ENCODE measurements at places on chromosomes 3 and 15.

DNA sequence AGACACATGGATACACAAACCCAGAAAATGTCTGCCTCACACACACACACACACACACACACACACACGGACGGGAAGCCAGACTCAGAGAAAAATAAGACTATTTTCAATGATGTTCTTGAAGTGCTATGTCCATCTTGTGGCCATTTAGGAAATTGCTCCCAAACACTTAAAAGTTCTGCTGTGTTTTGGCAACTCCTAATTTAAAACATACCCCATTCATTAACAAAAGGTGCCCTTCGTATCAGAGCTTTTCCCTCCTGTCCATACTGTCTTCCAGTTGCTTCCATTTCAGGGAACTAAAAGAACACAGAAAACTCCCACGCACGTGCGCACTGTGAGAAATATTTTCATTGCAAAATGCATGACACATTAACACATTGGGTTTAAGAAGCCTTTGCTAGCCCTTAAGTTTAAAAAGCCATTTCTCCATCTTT is 44.6 kb downstream of the SLC12A1 start:
- no peak for DNase-seq

DNA sequence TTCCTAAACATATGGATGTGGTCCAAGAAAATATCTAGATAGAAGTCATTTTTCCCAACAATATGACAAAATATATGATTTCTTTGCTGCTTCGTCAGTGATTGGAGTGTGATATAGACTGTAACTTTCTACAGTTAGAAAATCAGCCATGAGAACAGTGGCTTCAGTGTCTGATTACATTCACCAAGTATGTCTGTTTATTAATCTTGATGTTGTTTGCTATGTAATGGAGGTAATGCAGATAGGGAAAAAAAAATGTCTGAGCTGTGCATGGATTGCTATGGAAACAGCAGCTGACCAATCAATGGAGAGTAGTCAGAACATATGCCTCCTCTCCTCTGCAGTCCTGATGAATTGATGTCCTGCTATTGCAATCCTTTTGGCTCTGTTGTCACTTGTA is 72.3 kb upstream of the GAP43 start:
- DNase-seq: no peak

- DNase-seq: no peak
Observed at GRCh38 chr15:61014698-61015097, 214.4 kb downstream of the RORA start.

- DNase-seq: no peak
Observed at GRCh38 chr3:106530367-106530766, 661.6 kb upstream of the CBLB start.

DNA sequence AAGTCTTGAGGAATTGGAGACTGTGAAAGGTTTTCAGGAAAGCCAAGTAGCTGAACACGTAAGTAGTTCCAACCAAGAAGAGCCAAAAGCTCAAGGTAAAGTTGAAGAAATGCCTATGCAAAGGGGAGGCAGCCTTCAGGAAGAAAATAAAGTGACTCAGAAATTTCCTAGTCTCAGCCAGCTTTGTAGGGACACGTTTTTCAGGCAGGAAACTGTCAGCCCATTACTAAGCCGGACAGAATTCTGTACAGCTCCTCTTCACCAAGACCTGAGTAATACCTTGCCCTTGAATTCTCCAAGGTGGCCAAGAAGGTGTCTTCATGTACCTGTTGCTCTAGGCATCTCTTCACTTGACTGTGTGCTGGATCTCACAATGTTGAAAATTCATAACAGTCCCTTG is 48.6 kb downstream of the CDAN1 start:
- DNase-seq: no peak

DNA sequence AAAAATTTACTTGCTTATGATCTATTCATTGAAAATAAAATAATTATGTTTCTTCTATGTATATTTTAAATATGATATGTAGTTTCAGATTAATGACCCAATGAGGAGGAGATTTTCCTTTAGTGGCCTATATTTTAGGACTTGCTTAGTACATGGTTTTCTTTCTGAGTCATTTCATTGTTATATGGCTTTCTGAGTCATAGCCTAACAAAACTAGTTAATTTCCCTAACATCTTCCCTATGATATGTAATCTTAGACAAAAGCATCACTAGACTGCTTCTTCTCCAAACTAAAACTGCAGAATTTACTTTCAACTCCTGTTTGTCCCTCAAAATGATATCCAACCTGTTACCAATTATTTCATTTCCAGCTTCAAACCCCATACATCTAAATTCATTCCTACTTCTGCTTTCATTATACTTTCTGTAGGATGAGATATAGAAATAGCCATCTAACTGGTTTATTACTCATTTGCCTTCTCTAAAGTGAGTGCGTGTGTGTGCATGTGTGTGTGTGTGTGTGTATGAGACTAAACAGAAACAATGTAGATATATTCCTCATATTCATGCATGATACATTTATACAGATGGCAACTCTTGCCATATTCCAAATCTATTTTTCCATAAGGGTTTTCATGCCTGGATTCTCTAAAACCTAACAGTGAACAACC is 915.0 kb upstream of the GBE1 start:
- DNase-seq: no peak

GRCh38 chr3:171108066-171108465 is 81.5 kb upstream of the SLC2A2 start:
- no peak for DNase-seq

GRCh38 chr3:132703733-132704132 is 18.5 kb downstream of the NPHP3 start:
- no peak for DNase-seq

- DNase-seq: no peak
Observed at GRCh38 chr3:141096164-141096563, 45.0 kb downstream of the SPSB4 start.

GRCh38 chr3:151726016-151726415 is 7.7 kb upstream of the AADACL2 start:
- no peak for DNase-seq

DNA sequence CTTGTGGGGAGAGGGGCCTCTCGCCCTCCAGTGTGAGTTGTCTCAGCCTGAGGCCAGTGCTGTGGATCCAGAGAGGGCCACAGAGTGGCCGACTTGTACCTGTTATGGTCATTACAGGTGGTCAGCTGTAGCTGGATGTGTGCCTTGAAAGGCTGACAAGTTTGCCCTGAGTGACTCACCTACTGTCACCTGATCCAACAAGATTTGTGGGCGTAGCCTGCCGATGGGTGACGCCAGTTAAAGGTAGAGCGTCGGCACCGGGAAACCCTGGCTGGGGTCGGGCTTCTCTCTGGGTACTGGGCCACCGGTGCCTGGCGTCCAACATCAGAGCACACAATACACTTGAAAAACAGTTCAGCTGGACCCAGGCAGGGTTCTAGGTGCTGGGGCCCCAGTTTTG is 2.8 kb upstream of the ISG20 start:
- DNase-seq: no peak

- DNase-seq: peak; percentile 32
Observed at GRCh38 chr15:34436956-34437442, 609 bp downstream of the GOLGA8A start.

DNA sequence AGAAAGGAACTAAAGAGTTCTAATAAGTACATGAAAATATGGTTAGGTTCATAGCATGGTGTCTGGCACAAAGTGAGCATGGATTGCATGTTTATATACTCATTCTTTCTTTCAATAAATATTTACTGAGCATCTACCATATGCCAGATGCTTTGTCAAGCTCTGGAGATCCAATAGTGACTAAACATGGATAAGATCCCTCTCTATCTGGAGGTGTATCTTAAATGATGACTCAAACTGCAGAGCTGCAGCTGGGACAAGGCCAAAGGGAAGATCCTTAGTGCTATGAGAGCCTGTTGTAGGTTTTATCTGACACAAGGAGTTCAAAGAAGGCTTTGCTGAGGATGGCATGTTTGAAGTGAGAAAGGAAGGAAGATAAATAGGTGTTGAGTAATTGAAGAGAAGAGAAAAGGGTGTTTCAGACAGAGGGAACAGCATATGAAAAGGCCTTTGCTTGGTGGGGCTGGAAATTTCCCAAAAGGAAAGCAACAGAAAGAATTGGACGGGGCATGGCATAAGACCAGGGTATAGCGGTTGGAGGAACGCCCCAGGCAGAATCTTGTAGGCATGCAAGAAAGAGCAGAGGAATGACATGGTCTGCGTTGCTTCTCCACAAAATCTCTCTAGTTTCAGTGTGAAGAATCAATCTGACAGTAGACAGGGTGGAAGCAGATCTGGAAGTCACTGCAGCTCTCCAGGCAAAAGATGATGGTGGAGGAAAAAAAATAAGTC is 239.9 kb upstream of the LRTM1 start:
- DNase-seq: no peak

DNA sequence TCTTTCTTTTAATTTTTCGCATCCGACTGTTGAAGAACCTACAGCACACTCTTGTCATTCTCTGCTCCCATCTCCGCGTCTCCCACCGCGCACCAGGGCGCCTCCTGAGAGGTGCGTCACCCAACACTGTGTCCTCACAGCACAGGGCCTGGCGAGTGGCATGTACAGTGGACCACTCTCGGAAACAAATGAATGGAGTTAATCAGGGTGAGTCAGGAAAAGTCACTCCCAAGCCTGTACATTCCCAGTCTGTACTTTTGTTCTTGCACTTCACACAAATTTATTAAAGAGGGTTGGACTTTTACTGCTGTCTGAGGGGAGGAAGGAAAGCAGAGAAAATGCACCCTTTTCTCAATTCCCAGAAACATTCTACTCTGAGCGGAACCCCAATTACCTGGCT is 625 bp downstream of the COL6A6 start:
- no peak for DNase-seq

DNA sequence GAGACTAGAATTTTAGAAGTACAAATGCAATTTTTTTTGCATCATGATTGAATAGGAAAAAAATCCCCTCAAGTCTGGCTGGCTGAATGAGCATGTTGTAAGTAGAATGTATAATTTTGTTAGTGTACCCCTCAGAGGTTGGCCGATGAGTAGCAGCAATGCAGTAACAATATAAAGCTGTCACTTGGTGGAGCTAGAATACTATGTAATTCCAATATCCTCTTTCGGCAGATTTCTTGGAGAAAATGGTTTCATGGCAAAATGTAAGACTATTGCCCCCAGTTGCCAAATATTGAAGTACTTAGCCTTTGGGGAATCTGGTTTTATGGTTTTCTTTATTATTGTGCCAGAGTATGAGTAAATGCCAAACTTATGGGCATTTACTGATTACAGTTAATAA is 39.8 kb upstream of the SGO1 start:
- no peak for DNase-seq

DNA sequence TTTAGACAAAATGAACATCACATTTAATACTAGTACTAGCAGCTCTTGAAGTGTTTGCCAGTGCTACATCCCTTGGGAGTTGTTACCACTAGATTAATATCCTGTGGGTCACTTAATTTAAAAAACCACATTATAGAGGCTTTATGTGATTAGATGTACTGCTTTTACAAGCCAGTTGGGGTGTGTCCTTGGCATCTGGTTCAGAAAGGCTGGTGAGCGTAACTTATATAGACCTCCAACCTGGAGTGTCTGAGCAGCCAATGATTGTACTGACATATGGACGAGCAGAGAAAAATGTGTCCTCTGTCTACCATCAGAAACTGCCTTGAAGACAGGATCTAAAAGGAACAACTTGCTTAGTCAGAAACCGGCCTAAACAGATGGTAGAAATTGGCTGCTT is 306.2 kb upstream of the ATP11B start:
- DNase-seq: no peak

DNA sequence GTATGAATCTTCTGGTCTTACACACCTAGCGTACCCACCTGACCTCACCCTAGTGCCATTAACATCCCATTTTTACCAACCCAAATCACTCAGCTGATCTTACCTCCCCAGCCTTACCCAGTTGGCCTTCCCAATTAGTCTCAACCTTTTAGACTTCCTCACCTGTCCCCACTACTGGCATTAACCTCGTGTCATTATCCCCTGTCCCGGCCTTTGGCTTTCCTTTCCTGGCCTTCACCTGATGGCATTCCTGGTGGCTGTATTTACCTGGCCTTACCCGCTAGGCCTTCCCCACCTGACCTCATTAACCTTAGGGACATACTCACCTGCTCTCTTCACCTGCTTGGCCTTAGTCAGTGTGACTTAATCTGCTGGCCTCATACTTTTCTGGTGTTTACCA is 104.1 kb downstream of the IL12A start:
- no peak for DNase-seq

- no peak for DNase-seq
Observed at GRCh38 chr3:22731901-22732300, 471.2 kb upstream of the UBE2E2 start.

DNA sequence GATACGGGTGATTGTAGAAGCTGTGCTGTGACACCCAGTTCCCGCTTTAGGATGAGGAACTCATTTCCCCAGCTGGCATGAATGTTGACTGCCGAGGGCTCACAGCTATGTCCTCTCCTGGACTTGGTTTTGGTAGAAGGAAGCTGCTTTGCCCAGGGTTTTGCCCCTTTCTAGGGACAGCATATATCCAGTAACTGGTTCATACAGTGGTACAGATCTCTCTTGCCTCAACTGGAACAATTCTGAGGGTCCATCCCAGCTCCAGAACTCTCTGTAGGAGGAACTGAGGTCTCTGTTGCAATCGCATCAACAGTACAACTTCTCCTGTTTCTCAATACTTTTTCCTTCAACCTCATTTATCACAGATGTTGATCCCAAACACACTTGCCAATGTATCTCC is 54.5 kb upstream of the FNDC3B start:
- no peak for DNase-seq

GRCh38 chr3:88230638-88231037 is 80.9 kb downstream of the C3orf38 start:
- DNase-seq: no peak

DNA sequence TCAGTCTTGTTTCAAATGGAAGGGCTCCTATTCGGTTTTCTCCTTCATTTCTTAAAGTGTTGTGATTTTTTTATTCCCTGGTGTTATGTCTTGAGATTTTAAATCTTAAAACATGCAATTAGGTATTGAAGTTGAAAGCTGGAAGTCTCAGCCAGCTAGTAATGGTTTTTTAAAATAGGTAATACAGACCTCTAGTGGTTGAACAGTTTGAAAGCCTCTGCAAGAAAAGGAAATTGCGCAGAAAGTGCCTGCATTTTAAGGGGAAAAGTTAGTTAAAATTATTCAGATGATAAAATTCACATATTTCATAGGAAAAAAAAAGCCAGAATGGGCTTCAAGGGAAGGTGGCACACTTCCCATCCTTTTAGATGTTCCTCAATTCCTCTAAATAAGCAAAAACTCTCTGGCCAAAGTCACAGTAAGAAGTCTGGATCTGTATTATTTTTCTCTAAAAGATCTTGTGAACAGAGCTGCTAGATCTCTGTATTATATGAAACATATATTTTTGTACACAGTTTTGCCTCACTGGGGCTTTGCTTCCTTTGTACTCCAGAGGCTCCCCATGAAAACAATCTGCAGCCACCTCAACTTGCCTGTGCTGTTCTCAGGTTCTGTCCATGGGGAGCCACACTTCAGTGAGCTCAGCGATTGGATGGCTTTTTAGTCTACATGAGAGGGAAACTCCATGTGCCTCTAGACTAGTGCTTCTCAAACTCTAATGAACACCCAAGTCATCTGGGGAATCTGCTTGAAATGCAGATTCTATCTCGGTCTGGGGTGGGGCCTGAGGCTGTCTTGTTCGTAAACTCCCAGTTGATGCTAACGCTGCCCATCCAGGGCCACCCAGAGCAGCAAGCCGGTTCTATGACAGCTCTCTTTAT is 21.5 kb downstream of the AGTR1 start:
- no peak for DNase-seq

All from stimulated activated CD4-positive, alpha-beta T cell treated with anti-CD3 and anti-CD28 coated beads, Interleukin-12 subunit alpha, Interleukin-12 subunit beta, amount 100 ng/mL, for 24 hours (primary cell).